ENCODE measurements at places on chromosomes 1 and 21.

DNA sequence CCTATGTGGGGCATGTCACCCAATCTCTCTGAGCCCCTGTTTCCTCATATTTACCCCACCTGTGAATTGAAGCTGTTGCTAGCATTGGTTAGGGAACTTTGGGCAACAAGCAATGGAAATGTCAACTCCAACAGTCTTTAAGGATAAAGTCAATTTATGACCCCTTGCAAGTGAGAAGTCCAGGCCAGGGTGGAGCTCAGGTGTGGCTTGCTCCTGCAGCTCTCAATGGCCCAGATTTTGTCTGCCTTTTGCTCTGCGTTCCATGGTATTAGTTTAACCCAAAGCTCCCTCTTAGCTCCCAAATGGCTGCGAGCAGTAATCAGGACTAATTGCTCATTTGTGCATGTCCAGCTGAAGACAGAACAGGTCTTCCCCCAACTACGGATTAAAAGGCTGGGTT lies 70.4 kb upstream of the ABCG1 start:
- DNase-seq: no peak

DNA sequence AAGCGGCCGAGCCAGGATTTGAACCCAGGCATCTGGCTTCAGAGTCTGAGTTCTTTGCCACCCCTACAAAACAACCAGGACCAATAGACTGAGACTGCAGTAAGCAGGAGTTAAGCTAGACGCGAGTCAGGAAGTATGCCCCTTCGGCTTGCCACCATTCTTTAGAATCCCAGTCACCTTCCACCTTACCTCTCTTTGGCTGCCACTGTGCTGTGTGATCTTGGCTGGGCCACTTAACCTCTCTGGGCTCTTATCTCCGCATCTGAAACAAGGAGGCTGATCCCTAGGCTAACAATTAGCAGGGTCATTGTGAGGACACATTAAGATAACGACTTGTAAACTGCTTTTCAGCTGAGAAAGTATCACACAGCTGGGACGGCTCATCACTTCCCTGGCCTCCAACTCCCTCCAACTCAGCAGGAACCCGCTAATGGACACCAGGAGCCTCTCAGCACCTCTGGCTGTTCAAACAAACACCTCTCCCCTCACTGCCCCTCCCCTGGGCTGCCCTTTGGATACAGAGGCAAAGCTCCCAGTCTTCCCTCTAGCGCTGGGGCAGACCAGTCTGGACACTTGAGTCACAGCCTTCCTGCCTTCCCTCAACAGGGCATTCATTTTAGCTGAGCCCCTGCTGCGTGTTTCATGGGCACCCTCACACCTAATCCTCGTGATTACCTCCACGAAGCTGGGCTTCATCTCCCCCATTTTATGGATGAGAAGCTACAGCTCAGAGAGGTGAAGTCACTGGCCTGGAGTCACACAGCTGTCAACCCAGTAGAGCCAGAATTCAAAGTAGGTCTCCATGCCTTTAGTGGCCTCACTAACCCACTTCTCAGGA lies 83.2 kb downstream of the CAMK2N1 start:
- no peak for DNase-seq

GRCh38 chr1:161267321-161267720 lies 8.8 kb downstream of the PCP4L1 start:
- no peak for DNase-seq

GRCh38 chr1:91651661-91652071 lies 151.0 kb downstream of the CDC7 start:
- DNase-seq: peak; percentile 58

DNA sequence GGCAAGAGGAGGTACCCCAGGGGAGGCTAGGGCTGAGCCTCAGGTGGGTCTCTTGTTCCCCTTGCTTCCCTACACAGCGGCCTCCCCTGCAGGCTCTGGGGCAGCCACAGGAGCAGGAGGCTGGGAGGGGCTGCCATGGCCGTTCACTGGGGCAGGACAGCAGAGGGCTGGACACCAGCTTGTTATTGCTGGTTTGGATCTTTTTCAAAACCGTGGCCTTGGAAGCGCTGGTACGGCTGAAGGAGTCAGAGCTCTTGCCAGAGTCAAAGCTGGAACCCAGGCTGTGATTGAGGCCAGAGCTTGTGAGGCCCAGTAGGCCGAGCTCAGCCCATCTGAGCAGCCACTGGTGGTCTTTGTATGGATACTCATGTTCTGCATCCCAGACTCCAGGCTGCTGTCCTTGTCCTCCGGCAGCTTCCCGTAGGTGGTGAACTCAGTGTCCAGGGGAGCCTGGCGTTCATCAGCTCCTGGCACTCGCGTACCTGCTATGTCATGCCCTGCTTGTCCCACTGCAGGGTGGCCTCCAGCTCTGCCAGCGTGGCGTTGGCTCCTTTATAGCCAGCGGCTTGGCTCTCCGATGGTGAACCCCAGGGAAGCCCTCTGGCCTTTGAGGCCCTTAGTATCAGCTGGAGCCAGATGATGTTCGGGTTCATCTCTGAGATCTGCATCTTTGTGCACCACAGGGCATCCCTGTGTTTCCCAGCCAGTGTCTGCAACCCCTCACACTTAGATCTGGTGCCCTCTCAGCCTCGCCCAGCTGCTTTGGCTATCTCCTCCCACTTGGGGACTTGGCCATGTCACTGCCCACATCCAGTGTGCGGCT lies 40.3 kb upstream of the THEM4 start:
- DNase-seq: no peak

DNA sequence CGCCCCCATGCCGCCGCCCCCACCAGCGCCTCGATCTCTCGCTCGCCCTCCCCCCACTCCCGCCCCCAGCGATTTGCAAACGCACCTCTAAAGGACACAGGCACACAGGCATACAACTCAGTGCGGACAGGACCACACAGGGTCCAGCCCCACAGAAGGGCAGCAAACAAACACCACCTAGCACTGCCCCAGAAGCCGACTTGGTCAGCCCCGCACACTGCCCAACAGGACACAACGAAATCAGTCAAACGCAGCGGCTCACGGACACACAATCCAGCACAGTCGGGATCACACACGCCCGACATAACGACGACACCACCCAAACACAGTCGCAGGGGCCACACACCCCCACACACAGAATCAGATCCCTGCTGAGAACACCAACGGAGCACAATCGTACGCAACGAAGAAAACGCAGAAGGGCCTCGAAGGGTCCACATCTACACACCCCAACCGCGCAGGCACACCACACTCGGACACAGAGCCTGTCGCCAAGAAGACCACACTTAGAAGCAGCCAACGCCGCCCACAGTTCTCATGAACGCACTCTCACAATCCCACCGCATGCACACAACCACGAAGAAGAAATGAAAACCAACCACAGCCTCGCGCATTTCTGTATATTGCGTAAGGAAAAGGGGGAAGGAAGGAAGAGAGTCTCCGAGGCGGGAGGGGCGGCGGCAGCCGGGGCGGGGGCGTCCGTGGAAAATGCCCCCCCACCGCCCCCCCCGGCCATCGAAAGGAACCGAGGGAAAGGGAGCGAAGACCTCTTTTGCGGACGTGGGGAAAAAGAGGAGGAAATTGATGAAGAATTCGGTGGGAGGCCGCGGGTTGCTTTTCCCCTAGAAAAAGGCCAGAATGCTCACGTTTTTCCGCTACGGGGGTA lies 481 bp downstream of the TAL1 start:
- peak; percentile 24 for DNase-seq

Data from renal cortical epithelial cell (primary cell).